Glomerular endothelial cell (primary cell): ENCODE measurements at places on chromosomes 4 and X. TPM values are rescaled to one million over a fixed set of nuclear protein-coding genes. Genes with fewer than 3 reads are reported as not detected.

Gene UCP1
- total RNA-seq: not detected in 2 replicates

Gene MAP3K15
- total RNA-seq: not detected in 2 replicates

DNA sequence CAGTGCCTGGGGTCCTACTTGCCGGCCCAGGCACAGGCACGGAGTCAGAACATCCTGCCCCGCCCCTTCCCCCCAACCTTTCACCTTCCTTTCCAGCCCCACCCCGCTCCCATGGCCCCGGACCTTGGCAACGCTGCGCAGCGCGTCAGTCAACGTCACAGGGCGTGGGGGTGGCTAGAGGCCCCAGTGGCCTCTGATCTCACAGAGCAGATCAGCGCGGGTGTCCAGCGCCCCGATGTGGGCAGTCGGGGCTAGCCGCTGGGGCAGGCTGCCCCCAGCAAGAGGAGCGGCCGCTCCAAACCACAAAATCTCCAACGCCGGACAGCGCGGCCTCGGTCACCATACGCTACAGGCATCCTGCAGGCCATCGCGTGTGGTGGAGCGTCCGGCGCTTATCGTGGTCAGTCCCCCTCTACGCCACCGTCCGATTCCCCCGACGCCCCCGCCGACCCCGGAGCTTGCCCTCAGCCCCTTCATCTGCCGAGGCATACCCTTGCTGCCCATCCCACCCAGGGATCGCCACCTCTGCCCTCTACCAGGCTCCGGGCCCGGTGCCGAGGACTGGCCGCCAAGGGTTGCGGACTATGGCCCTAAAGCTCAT is 69.6 kb upstream of the APOOL start:
- no peak for DNase-seq

Gene CBLL2
- total RNA-seq: not detected in 2 replicates

DNA sequence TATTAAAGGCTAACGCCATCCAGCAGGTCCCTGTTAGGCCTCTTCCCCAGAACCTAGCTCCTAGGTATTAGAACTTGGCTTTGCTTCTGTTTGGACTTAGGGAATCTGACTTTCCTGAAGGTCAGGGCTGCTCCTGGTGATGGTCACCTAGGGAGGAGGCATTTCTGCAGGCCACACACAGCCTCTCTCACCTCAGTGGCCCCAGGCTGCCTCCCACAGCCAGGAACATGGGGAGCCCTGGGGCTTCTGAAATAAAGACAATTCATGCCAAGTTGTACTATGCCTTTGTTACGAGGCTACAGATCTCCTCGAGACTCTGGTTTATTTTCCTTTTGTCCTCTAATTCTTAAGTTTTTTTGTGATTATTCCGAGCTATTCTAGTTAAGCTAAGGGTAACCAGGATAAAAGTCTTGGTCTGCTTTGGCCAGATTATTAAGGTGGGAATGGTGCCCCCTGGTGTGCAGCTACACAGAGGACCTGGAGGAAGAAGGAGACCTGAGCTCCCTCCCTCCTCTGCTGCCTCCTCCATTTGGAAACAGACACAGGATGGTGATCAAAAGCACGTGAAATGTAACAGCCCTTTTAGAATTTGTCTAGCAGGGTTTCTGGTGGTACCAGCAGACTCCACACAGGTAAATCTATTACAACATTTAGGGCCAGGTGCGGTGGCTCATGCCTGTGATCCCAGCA is 131.0 kb downstream of the DCLK2 start:
- DNase-seq: peak; percentile 54

DNA sequence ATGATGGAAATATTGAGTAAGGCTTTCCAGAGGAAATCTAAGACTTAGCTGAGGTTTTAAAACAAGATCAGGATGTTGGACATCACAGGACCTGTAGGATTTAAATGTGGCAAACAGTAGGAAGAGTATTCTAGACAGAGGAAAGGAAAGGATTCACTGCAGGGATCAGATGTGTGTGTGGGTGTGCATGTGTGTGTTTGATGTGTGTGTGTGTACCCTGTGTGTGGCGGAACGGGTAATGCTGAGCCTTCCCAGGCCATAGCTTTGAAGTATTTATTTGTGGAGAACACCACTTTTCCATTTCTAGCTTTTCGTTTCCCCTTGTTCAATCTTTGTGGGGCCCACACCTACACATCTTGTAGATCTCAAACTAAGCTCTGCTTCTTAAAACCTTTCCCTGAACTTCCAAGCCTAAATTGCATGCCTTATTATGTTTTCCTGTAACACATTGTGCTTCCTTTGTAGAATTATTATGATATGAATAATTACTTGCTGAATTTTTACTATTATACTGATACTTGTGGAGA is 6.9 kb downstream of the GUCY1A1 start:
- no peak for DNase-seq

DNA sequence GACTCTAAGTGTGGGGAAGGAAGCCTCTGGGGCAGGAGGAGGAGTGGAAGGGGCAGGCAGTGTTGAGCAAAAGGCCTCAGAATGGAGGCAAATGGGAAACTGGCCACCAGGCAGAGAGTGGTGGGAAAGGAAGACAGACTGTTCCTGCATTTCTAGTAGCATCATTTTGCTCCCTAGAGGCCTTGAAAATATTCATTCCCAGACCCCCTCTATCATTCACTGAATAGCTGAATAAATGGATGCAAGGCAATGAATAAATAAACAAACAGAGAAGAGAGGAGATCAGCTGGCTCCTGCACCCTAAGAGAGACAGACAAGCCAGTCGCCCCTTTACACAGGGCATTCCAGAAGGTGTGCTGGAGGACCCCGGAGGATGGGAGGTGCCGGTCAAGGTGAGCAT is 511.9 kb downstream of the BCOR start:
- DNase-seq: no peak

- no peak for DNase-seq
Observed at GRCh38 chrX:152806035-152806434, 24.5 kb downstream of the CETN2 start.

Gene RNF212
- 0.29 and 4.9 TPM in 2 replicates for total RNA-seq

- no peak for DNase-seq
Observed at GRCh38 chr4:161540265-161540664, 623.5 kb downstream of the FSTL5 start.

DNA sequence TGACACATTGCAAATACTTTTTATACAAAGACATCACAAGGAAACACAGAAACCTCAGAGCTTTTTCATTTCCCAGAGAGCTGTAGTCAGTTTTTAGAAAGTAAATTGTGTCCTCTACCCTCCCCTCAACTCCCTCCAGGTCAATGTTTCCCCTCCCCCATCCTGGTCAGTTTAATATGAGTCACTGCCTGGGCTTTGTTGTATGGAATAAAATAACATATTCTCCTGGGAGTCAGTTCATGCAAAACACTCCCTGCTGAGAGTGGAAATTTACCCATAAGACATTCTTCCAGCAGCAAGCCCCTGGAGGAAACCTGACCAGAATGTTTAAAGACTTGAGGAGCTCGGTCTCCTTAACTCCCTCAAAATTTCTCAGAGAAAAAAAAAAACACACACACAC is 270.1 kb upstream of the LDB2 start:
- peak; percentile 33 for DNase-seq

DNA sequence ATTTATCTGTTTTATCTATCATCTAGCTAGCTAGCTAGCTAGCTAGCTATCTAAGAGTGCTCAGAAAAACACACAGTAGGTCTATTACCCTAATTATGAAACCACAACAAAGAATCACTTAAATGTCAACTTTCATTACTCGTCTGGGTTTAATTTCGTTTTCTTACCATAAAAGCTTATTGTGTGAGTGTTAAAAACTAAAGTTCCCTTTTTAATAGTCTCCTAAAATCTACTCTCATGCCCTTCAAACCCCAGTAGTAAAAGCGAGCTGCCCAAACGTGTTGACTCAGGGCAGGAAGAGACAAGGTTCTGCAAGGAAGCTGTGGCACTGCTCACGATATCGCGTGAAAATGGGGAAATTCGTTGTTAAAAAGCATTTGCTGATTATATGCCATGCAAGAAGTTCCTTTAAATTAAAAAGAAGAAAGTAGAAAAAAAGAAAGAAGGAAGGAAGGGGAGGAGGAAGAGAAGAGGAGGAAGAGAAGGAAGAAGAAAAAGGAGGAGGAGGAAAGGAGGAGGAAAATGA is 595 bp downstream of the MBNL3 start:
- DNase-seq: no peak

Gene TRAM1L1
- total RNA-seq: 1.4 and 3.7 TPM in 2 replicates

Gene ACOX3
- total RNA-seq: 31.5 and 35.4 TPM in 2 replicates

Gene IL9R
- total RNA-seq: not detected in 2 replicates

GRCh38 chrX:136767104-136767941 is 13.4 kb downstream of the ARHGEF6 start:
- no peak for DNase-seq

GRCh38 chr4:528835-529234 is 29.8 kb downstream of the PIGG start:
- DNase-seq: no peak

Gene IL2
- not detected in 2 replicates for total RNA-seq

DNA sequence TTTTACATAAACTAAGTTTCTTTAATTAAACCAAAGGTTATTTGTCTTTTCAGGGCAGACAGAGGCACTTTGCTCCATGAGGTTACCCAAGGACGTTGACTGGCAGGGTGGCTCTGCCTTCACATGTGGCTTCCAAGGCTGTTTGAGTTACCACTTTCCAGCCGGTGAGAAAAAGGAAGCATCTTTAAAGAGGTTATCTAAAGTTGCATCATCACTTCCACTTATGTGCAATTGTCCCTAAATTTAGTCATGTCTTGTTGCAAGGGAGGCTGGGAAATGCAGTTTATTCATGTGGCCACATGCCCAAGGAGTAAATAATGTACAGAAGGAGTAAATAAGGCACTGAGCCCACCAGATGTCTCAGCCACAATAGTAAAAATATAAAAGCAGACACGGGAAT is 29.0 kb upstream of the RAP1GDS1 start:
- DNase-seq: no peak

GRCh38 chr4:127622621-127622920 is 10.2 kb upstream of the INTU start:
- DNase-seq: no peak
